ENCODE measurements at places on chromosomes 13 and 19.

- no peak for DNase-seq
These were observed 1.6 kb downstream of the GRIK5 start for GRCh38 chr19:42068361-42068755.

GRCh38 chr19:38850436-38850975 is 720 bp upstream of the HNRNPL start:
- no peak for DNase-seq

DNA sequence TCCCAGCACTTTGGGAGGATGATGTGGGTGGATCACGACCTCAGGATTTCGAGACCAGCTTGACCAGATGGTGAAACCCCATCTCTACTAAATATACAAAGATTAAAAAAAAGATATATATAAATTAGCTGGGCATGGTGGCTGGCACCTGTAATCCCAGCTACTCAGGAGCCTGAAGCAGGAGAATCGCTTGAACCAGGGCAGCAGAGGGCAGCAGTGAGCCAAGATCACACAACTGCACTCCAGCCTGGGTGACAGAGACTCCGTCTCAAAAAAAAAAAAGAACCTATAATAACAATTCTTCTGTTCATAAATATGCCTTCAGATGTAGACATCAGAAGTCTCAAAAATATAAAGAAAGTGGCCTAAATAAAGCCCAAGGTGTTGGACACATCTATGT is 7.6 kb downstream of the ZNF737 start:
- no peak for DNase-seq

- DNase-seq = no peak
These were observed 1.7 kb upstream of the SLITRK5 start for GRCh38 chr13:87669379-87669978.

- DNase-seq = no peak
These were observed 14.7 kb downstream of the IGFL2 start for GRCh38 chr19:46162731-46163130.

DNA sequence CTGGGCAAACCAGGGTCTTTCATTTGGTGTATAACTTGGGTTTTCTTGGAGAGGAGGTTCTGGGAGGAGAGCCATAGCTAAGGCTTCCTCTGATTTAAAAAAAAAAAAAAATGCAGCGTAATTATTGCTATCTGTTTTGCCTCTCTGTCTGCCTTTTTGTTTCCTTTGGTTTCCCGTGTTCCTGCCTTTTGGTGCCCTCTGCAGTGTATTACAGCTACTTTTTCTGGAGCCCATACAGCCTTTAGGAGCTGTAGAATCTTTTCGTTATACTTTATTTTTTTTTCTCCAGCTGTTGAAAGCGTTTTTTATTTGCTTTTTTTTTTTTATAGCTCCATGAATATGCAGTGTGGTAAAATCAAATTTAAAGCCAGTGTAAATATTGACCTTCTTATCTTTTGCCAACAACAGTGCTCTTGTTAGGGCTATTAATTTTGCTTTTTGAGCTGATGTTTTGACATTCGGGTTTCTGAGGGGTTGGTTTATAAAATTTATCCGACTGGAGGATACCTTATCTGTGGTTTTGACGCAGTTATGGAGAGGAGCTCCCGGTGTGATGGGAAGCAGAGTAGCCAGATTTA is 38.1 kb downstream of the ZNF493 start:
- peak; percentile 10 for DNase-seq

DNA sequence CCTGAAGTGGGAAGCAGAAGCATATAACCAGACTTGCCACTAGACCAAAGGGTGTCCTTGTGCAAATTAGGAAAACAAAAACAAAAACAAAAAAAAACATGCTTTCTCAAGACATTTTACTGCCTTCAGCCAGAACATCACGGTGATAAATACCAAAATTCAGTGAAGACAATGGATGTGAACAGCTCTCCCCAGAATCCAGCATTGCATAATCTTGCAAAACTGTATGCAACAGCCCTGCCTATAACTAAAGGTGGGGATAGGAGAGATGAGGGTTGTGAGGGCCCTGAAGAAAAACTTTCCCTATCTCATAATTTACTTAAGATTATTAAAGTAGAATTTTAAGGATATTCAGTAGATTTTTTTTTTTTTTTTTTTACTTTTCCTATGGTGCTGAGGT is 24.9 kb upstream of the NDFIP2 start:
- no peak for DNase-seq

GRCh38 chr19:32130332-32130731 is 215.1 kb upstream of the ZNF507 start:
- no peak for DNase-seq

GRCh38 chr19:29771708-29772414 is 39.9 kb upstream of the CCNE1 start:
- no peak for DNase-seq

- DNase-seq = peak; percentile 45
These were observed at the start of gene PRRG2 for GRCh38 chr19:49581007-49581508. PRRG2 (plus strand) TSS chr19:49581316; CDS start chr19:49583220, 1,904 bp downstream.

- no peak for DNase-seq
These were observed 4.6 kb downstream of the PPP5C start for GRCh38 chr19:46351241-46352041.

DNA sequence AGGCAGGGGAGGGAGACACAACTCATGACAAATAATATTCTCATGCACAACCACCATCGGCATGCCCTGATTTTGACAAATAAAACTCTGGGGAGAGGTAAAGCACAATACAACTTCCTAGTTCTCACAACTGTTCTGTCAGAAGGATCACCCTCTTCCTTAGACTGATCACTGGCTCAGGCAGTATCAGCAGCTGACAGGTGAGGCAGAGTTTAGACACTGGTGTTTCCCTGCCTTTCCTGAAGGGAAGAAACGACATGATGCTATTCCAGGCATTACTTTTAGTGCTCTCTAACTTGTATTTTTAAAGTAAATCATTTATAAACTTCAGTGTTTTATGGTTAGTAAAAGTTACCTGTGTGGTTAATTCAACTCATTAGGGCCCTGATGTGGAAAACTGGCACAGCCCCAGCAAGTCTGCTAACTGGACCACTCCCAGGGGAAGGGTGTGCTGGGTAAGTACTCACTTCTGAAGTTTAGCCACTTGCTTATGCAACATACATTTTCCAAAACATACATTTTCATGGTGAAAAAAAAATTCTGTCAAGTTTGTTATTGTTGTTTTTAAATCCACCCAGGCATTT is 82.8 kb downstream of the CRYL1 start:
- no peak for DNase-seq

- DNase-seq = no peak
These were observed 21.7 kb downstream of the GPR180 start for GRCh38 chr13:94623316-94623715.

GRCh38 chr13:29954082-29955028 is 103.9 kb upstream of the UBL3 start:
- no peak for DNase-seq

DNA sequence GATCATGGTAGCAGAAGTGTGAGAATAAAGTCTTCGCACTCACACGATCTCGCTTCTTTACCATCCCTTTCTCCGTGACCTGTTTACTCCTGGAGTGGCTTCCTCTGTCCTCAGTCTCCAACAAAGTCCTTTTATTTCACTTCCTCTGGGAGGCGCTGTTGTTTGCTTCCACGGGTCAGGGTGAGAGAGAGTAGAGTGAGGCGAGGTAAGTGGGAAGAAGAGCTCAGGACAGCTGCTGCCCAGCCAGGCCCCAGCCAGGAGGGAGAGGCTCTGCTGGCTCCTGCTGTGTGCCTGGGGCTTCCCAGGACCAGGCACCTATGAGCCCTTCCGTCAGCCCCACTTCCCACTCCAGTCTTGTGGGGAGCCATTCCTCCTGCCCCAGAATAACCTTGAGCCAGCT is 242.1 kb downstream of the FGF9 start:
- no peak for DNase-seq

DNA sequence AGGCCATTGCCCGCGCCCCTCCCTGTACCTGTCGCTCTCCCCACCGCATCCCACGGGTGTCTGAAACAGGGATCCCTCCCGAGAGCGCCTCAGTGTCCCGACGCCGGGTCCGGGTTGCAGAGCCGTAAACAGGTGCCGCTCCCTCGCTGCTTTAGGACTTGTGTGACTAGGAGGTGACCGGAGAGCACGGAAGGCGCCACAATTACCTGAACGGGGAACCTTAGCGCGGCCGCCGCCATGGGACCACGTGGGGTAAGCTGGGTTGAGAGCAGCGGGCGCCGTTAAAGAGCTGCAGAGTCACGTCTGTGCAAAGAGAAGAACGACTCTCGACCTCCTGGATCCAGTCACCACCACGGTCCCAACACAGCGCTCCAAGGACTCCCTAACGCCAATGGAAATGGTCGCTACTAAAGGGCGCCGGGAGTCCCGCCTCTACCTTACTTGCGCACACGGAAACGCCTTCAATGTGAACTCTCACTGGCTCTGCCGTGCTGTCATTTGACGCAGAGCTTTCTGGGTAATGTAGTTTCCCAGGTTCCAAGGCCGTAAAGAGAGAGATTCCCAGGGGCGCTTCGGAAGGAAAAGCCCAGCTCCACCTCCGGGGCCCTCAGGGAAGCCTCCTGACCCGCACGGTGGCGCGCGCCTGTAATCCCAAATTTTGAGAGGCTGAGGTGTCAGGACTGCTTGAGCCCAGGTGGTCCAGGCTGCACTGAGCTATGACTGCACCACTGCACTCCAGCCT is at the start of gene ZNF552:
Gene ZNF552 (minus strand): TSS at position 409 of the 742 bp plus-strand sequence. CDS start 170 bp downstream, at position 239.
- DNase-seq = peak; percentile 92

- no peak for DNase-seq
These were observed 727 bp downstream of the CNMD start for GRCh38 chr13:52738719-52739467.

DNA sequence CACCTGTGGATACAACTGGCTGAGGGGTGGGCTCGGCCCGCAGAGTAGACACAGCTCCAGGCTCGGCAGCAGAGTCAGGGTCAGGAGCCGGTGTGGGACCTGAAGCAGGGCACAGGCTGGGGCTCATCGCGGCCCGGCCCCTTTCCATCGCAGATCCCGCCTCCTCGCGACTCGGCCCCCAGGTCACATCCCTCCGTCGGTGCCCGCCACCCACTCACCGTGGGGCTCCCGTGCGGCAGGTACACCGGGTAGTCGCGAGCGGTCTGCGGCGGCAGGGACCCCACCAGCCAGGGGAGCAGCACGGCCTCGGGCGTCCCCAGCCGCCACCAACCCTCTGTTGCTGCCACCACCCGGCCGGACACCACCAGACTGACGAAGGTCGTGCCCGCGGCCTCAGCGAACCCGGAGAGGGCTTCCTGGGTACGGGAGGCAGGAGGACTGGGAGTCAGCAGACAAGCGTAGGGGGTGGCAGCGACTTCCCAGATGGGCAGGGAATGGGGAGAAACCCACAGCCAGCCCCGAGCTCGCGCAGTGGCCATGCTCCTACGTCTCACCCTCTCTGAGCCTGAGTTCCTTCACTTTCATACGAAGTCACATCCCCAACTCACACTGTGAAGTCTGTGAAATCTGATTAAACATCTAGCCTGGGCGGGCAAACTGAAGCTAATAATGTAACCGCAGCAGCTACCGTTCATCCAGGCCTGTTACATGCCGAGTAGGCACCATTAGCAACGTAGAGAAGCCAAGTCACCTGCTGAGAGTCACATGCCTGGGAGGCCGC is 3.7 kb downstream of the FUZ start:
- DNase-seq = peak; percentile 45

DNA sequence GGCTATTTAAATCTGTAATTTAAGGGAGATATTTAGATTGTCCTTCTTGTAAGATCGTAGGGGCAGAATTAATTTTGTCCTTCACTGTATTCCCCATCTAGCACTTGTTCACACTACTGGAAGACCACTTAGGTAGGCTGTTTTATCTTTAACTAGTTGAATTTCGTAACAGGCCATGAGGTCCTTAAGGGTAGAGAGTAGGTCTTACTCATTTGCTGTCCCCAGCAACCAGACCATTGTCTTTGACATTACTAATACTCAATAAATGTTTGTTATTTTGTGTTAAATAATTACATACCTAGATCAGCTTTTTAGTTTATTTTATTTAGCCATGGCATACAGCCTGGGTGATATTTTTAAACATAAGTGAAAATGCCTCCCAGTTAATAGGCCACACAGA is 177.1 kb downstream of the PCCA start:
- DNase-seq = no peak

GRCh38 chr13:47794963-47795362 is 206.1 kb downstream of the SUCLA2 start:
- no peak for DNase-seq

DNA sequence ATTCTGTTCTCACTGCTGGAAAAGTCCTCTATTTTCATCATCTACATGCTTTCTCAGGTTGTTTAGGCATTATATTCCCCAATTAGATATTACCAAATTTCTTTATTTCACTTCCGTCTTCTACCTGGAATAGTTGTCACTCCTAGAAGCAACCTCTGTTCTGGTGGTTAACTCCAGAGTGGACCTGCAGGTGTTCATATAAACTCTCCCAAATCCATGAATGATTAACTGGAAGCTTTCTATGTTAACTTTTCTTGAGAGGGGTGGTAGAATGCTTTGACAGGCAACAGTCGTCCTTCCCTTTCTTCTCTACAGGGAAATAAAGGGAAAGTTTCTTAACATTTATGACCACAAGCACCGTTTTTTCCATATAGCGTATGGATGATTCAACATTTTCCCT is 48.4 kb upstream of the UFM1 start:
- DNase-seq = no peak

GRCh38 chr13:112651311-112651710 is 38.5 kb upstream of the ATP11A start:
- DNase-seq = no peak

GRCh38 chr19:19571071-19571786 is 33.2 kb downstream of the CILP2 start:
- no peak for DNase-seq

GRCh38 chr13:44124352-44124751 is 244.6 kb downstream of the LACC1 start:
- no peak for DNase-seq

DNA sequence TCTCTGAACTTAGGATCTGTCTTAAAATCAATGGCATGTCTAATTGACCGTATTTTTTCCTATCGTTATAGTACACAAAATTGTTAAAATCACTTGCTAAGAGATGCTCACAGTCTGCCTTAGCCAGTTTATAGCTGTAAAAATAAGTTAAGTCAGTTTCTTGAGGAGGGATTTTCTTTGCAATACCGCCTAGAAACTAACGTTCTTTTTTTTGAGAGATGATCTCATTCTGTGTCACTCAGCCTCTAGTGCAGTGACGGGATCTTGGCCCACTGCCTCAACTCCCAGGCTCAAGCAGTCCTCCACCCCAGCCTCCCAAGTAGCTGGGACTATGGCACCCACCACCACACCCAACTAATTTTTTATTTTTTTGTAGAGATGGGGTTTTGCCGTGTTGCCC is 4.4 kb downstream of the CKAP2 start:
- DNase-seq = no peak

GRCh38 chr13:110017379-110017778 is 231.0 kb upstream of the IRS2 start:
- DNase-seq = no peak

GRCh38 chr13:62119739-62120700 is 704.4 kb upstream of the PCDH20 start:
- DNase-seq = no peak

- no peak for DNase-seq
These were observed 3.8 kb downstream of the LENG1 start for GRCh38 chr19:54155694-54156093.

DNA sequence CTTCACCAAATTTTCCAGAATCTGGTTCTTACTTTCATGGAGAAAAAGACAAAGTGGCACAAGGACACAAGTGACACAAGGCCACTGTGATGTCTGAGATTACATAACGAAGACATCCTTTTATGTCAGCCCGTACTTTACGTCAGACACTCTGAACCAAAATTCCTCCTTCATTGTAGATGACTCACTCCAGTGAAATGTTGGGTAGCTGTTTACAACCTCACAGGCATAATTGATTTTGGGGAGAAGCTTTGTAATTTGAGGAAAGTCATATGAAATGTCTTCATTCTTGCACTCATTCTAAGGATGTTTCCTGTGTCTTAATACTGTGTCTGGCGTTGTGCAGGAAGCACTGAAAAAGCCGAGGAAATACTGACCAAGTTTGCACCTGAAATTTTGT is 20.0 kb upstream of the LGALS14 start:
- DNase-seq = no peak
